Dermis blood vessel endothelial cell (primary cell): ENCODE measurements at places on chromosomes 11 and 22. TPM values are rescaled to one million over a fixed set of nuclear protein-coding genes. Genes with fewer than 3 reads are reported as not detected.

DNA sequence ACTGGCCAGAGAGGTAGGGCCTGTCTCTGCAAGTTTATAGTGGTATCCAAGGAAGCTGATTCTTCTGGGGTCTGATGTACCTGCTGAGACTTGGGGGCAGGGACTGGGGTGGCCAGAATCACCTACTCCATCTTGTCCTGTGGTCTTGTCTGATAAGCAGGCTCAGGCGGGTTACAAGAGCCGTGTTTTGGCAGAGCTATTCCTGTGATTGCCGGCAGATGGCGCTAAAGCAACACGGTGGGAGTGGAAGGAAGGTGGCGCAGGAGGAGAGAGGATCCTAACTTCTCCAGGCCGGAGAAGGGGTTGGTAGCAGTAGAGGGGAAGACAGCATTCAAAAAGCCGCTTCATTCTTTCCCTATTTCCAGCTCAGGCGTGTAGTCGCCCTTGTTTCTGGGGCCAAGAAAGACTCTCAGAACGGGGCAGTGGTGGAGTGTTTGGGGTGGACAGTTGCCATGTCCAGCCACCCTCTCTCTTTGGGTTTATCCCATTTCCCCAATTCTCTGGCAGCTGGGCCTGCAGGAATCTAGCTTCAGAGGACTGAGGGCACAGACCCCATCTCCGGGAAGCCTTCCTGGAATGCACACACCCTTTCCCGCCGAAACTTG lies 15.1 kb downstream of the CHRM1 start:
- DNase-seq: peak; percentile 91

GRCh38 chr22:23772649-23773473 lies at the start of gene MMP11:
MMP11 (plus strand) TSS chr22:23772849; CDS start chr22:23772871, 22 bp downstream.
- peak; percentile 41 for DNase-seq

DNA sequence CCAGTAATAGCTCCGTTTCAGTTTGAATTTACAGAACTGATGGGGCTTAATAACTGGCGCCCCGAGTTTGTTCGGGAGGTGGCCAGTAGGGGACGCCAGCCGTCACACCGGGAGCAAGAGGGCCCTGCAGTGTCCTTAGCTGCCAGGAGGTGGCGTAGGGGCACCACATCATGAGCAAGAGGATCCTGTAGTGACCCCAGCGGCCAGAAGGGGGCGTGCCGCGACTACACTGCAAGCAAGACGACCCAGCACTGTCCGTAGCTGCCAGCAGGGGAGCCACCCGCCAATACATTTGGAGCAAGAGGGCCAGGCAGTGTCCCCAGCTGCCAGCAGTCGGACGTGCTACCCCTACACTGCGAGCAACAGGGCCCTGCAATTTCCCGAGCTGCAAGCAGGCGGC lies 663.7 kb upstream of the B3GAT1 start:
- DNase-seq: peak; percentile 75

ZNF215 gene
- total RNA-seq: 0.70 and 1.7 TPM in 2 replicates

MRGPRX3 gene
- not detected in 2 replicates for total RNA-seq

DNA sequence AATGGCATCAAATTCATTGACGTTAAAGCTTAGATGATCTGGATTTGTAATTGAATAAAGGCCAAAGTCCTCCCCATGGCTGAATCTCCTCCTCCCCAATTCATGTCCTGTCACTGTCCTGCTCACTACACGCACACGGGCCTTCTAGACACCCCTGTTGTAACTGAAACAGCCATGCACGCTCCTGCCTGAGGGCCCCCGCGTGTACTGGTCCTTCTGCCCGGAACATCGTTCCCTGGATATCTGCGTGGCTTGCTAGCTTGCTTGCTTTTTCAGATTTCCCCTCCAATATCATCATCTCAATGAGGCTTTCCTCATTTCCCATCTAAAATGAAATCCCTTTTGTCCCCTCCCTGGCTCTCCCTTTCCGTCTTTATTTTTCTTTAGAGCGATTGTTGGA lies 15.3 kb downstream of the PKNOX2 start:
- DNase-seq: no peak

- no peak for DNase-seq
These were observed 44.5 kb downstream of the PDE3B start for GRCh38 chr11:14687943-14688627.

DNA sequence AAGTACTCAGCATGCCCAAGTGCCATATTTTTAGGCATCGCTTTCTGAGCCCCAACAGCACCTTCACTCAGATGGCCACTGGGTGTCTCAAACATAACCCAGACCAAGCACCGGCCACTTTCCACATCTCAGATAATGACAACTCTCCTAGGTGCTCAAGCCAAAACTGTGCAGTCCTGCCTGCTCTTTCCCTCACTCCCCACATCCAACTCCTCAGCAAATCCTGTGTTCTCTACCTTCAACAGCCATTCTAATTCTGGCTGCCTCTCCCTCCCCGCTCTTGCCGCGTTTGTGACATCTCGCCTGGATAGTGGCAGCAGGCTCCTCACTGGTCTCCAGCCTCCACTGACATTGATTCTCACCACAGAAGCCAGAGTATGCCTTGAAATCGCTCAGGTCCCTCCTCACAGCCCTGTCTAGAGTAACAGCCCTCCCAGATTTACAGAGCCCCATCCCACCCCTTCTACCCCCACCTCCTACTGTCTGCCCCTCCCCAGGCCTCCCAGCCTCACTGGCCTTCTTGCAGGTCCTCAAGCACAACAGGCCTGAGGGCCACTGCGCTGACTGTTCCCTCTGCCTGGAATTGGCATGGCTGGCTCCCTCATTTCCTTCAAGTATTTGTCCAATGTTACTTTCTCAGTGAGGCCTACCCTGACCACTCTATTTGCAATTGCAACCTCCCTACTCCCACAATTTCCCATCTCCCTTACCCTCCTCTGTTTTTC lies 1.3 kb upstream of the PHETA2 start:
- DNase-seq: no peak

GRCh38 chr11:104372111-104372510 lies 208.2 kb upstream of the PDGFD start:
- no peak for DNase-seq

DNA sequence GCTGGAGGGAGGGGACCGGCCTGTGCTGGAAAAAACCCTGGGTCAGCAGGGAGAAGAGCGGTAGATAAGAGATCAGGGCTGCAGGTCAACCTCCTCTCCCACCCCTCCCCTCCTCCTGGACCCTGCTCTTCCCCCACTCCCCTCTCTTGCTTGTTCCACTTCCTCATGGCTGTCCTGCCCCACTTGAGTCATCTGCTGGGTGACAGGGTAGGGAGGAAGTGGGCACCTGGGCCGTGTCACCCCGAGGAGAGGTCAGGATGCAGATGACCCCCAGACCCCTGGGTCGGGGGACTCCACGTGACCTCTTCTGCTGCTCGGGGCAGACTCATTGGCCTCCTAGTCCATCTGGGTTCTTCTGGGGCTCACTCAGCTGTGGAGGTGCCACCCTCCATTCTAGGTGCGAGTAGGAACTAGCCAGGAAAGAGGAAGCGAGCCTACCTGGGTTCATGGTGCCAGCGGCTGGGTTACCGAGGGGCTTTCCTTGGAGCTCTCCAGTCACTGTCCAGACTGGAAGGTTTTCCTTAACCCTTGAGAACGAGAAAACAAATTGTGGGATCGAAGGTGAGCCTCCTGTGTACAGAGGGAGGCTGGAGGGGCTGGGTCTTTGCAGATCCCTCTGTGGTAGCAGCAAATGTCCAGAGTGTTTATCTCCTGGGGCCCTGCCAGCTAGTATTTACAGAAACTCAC lies 6.5 kb downstream of the APOL2 start:
- DNase-seq: no peak

CARD18 gene
- total RNA-seq: not detected in 2 replicates

SSH3 gene
- total RNA-seq: 15.6 and 19.7 TPM in 2 replicates

EMID1 gene
- total RNA-seq: 2.9 and 6.1 TPM in 2 replicates

CASP4 gene
- total RNA-seq: 238 and 434 TPM in 2 replicates

DNA sequence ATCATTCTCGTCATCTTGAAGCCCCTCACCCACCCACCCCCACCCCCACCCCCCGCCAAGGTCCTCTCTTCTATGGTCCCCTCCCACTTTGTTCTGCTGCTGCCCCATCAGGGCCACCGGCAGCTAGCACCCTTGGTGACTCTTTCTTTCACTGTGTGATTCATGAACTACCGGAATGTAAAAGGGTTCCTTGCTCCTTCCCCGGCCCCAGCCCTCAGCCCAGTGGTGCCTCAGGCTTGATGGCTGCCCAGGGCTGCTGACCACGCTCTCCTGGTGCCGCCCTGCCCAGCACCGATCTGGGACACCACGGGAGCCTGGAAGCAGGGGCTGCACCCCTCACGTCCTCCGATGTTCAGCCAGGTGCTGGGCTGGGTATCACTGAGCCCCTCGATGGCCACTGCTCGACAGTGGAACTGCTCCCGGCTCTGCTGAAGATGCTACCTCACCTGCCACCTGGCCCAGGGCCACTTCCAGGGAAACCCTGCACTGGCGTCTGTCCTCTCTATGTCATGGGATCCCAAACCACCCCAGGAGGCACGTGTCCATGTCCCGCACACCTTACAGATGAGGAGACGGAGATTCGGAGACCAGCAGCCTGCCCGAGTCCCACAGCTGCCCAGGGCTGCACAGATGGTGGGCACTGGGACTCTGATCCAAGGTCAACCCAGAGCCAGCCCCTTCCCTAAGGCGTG lies 39.7 kb downstream of the IGLL5 start:
- DNase-seq: no peak
